DMS153 (cell line): ENCODE measurements at places on chromosomes 6 and 20.

DNA sequence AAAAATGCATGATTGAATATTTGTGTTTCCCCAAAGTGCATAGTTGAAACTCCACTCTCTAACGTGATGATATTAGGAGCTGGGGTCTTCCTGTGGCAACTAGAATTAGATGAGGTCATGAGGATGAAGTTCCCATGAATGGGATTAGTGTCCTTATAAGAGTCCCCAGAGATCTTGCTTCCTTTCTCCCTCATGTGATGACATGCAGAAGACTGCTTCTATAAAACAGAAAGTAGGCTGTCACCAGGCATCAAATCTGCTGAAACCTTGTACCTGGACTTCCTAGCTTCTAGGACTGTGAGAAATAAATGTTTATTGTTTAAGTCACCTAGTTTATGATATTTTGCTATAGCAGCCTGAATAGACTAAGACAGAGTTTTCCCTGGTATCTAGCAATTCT, 586.5 kb upstream of the EPHA7 start:
- no peak for DNase-seq

GRCh38 chr20:57529160-57529585, 4.2 kb upstream of the CTCFL start:
- DNase-seq: no peak

DNA sequence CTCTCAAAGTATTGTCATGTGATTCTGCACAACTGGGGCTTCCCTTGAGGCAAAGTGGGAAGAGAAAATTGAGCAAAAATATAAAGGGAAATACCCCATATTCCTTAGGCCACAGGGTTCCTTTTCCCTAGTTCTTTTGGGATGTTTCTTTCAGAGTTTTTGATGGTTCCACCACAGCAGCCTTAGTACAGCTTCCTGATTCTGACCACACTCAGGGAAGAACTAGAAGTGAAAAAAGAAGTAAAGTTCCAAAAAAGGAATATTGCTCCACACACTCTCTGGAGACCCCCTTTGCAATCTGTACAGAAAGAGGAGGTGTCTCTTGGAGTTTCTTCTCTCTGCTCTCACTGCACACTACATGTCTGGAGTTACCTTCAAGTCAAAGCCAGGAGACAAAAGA, 27.9 kb upstream of the HLA-DQA2 start:
- no peak for DNase-seq

DNA sequence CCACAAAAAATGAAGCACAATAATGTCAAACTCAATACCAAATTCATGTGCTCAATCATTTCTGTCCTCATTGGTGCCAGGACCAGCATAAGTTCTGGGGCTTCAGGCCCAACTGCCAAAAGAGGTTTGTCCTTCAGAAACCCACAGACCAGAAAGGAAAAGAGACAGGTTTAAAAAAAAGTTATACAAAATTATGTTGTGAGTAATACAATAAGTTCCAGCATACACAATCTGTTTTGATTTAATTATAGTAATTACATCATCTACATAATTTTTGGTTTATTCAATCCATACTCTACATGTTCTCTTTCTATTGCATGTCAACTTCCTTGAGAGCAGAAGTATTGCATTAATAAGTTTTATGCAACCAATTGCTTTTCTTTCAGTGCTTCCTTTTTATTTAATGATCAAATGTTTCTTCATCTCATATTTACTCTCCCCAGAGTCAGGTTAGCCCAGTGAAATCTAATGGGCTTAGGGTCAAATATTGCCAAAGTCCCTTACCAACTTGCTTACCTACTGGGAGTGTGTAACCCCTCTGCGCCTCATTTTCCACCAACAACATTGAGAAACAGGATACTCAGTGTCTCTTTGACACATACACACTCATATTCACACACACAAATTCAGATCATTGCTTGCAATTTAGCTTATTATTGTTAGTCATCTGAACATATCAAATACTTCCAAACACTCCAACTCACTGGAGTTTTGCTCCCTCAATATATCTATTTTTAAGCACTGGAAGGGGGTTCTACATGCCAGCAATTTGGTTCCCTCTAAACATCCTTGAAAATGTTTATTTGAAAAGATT, 424.4 kb upstream of the MARCKS start:
- DNase-seq: no peak

DNA sequence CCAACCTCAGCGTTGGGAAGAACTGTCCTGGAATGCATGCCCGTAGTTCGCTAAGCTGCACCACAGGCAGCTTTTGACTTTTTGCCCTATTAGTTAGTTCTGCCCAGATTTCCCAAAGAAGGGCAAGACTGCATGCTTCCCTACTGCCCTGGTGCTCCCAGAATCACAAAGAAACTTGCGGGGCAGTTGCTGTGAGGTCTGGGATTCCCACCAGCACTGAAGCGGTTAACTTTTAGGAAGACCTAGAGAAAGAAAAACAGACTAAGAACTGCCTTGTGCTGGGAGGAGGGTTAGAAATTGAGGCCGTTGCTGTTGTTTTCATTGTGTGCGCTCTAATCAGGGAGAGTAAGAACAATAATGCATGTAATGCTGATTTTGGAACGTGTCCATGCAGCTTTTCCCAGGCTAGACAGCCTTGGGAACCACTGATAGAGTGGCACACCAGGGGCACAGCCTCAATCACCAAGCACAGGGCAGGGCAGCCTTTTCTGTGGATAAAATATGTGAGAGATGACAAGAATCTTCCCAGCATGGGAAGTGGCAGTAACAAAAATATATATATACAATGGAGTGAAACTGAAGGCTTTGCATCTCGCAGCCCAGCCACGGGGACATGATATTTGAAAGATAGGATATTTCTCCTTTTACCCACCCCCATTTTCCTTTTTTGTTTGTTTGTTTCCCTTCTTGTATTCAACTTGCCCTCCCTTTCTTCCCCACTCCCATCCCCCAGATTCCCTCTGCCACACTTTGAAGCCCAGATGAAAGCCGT, 137.7 kb upstream of the HEY2 start:
- peak; percentile 47 for DNase-seq

- no peak for DNase-seq
Observed at GRCh38 chr20:17681726-17682102, 328 bp downstream of the RRBP1 start.

GRCh38 chr6:122872311-122872710, 83.3 kb downstream of the SMPDL3A start:
- no peak for DNase-seq

DNA sequence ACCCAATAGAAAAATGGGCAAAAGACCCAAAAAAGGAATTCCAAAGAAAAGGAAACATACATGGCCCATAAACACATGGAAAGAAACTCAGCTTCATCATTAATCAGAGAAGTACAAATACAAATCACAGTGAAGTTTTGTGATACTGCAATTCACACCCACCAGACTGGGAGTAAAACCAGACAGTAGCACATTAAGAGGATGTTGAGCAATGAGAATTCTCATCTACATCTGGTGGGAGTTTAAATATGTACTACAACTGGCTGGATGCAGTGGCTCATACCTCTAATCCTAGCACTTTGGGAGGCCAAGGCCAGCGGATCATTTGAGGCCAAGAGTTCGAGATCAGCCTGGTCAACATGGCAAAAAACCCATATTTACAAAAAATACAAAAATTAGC, 125.7 kb upstream of the PHACTR1 start:
- DNase-seq: no peak

GRCh38 chr6:41430875-41431274, 95.5 kb downstream of the NCR2 start:
- peak; percentile 21 for DNase-seq

- peak; percentile 40 for DNase-seq
Observed at GRCh38 chr6:87139236-87139635, 16.1 kb upstream of the ZNF292 start.

- DNase-seq: no peak
Observed at GRCh38 chr20:12256806-12257205, 339.1 kb downstream of the BTBD3 start.

DNA sequence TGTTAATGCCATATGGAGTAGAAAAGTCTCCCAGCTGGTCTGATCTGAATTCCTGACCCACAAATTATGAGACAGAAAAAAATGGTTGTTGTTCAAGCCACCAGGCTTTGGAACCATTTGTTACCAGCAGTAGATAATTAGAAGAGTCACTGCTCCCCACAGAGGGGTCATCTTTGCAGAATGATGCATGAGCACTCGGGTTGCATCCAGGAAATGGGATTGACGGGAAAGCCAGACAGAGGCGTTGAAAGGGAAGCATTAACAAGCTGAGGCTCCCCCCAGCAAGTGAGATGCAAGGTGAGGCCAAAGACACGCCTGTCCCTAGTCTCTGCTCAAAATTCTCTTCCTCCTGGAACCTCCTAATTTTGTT, 182.5 kb downstream of the SYNDIG1 start:
- no peak for DNase-seq

GRCh38 chr6:52538252-52538900, 38.5 kb downstream of the TRAM2 start:
- DNase-seq: no peak

- DNase-seq: no peak
Observed at GRCh38 chr6:127902933-127903332, 2.1 kb upstream of the THEMIS start.

DNA sequence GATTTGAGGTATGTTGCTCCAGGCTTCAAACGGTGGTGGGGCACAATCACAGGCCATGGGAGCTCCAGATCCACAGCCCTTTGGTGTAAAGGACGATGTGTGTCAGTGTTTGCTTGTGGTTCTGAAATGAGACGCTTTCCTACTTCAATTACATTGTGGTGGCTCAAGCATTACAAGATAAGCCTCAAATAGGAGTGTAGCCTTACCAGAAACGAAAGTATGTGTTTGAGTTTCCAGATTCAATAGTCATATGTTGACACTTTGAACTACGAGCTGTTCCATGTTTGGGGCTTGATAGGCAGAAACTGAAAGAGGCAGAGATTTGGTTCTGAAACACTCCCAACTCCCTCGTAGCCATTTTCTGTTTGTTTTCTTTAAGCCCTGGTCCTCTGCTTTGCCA, 187.1 kb downstream of the MYLK4 start:
- DNase-seq: no peak

- DNase-seq: no peak
Observed at GRCh38 chr6:96762599-96762998, 74.7 kb downstream of the GPR63 start.

GRCh38 chr6:146914489-146915483, 289.4 kb upstream of the STXBP5 start:
- no peak for DNase-seq

DNA sequence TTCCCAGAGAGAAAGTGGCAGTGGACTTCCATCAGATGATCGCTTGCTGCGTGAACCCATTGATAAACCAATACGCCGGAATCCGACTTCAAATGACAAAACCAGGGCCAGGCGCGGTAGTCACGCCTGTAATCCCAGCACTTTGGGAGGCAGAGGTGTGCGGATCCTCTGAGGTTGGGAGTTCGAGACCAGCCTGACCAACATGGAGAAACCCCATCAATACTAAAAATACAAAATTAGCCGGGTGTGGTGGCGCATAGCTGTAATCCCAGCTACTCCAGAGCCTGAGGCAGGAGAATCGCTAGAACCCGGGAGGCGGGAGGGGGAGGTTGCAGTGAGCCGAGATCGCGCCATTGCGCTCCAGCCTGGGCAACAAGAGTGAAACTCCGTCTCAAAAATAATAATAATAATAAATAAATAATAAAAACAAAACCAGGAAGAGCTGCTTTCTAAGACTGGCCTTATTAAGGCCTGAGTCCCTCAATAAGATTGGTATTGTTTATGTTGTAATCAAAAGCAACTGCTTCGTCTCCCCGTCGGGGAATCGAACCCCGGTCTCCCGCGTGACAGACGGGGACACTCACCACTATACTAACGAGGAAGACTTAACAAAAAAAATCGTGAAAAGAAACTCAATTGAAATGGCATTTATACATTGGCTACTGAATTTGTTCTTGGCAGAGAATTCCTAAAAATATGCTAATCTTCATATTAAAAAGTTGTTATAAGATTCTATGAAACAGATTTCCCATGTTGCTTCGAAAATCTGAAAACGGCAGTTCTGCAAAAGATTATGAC, 110.2 kb upstream of the ZNF184 start:
- DNase-seq: no peak

DNA sequence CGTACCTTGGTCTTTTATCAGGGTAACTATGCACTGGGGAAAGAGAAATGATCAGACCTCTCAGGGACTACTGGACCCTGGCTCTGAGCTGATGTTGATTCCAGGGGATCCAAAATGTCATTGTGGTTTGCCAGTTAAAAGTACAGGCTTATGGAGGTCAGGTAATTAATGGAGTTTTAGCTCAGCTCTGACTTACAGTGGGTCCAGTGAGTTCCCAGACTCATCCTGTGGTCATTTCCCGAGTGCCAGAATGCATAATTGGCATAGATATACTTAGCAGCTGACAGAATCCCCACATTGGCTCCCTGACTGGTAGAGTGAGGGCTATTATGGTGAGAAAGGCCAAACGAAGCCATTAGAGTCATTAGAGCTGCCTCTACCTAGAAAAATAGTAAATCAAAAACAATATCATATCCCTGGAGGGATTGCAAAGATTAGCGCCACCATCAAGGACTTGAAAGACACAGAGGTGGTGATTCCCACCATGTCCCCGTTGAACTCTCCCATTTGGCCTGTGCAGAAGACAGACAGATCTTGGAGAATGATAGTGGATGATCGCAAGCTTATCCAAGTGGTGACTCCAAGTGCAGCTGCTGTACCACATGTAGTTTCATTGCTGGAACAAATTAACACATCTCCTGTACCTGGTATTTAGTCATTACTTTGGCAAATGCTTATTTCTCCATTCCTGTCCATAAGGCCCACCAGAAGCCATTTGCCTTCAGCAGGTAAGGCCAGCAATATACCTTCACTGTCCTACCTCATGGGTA, 152.4 kb downstream of the THBS2 start:
- no peak for DNase-seq

DNA sequence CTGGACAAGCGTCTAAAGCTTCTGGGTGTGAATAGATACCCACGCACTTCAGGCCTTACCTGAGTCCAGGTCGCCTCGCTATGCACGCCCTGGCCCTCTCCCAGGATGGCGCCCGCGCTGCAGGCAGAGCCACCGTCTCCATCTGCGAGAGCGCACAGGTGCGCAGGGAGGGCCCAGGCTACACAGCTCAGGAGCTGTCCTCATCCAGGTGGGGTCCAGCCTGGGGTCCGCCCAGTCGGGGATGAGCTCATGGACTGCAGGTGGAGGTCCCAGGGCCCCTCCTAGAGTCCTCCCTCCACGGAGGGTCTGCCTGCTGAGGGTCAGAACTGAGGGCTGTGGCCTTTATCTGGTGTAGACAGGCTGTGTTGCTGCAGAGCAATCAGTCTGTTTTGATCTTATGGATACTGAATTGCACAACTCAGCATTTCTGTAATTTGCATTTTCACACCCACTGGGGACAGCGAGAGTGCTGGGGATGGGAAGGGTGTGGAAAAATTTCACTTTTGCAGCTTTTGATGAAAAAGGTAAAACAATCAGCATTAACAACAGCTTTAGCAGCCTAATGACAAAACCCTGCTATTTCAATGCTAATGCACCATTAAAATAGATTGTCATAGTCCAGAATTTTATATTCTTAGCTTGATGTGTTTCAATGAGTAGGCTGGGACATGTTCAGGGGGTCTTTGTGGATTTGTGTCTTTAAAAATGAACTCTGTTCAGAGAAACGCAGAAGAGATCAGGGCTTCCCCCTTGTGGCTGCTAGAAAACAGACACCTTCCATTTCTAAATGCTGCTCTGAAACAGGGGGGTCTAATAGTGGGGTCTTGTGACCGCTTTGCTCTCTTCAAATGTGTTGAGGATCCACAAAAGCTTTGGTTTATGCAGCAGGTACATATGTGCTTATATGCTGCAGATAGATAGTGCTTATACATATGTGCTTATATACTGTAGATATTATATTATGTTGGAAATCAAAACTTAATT, 77.8 kb upstream of the PHACTR3 start:
- no peak for DNase-seq

GRCh38 chr6:44036196-44036595, 91.1 kb downstream of the MRPL14 start:
- DNase-seq: no peak

GRCh38 chr6:408599-409102, 17.1 kb downstream of the IRF4 start:
- DNase-seq: no peak
